Stimulated activated CD4-positive, alpha-beta T cell treated with anti-CD3 and anti-CD28 coated beads, Interleukin-15, amount 100 ng/mL, for 1 hour (primary cell): ENCODE measurements at places on chromosomes 4 and X.

DNA sequence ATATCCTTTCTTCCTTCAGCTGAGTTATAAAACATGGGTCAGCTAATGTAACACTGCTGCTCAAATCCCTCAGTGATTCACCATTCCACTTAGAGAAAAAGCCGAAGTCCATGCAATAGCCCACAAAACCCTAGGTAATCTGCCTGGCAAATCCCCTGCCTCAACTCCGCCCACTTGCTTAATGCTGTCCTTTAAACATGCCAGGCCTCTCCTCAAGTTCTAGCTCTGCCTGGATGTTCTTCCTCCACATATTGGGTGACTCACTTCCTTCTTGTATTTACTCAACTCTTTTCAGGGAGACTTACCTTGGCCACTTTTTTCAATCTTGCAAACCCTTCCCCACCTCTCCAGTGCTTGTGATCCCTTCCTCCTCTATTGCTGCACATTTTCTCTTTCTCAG is 89.8 kb downstream of the EMCN start:
- DNase-seq = no peak

GRCh38 chr4:82230306-82230705 is 143.5 kb downstream of the HNRNPD start:
- no peak for DNase-seq

- no peak for DNase-seq
These were observed 36.9 kb upstream of the ATOH1 start for GRCh38 chr4:93791570-93792195.

DNA sequence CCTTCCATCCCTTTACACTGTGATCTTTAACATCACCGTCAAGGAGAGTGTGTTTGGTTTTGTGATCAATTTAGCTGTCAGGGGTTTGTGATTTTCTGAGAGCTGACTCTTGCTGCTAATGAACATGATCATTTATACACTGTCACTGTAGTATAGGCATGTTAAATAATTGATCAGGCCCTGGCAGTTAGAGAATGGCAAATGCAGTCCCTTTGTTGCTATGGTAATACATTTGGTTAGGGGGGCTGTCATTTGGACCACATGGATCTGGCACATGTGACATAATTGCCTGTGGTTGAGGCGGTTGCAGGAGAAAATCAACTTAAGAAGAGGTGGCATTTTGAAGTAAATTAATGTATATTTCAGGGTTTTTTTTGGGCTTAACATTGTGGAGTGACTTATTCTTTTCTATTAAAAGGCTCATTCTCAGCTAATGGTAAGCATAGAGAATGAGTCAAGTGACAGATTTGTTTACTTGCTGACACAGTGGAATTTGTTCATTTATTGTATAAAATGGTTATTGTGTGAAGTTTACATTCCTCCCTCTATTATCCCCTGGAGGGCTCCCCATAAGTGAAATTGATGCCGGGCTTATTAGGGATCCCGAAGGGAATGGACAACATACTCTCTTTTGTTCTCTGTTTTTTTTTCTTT is 114.0 kb downstream of the FHIP1A start:
- no peak for DNase-seq

DNA sequence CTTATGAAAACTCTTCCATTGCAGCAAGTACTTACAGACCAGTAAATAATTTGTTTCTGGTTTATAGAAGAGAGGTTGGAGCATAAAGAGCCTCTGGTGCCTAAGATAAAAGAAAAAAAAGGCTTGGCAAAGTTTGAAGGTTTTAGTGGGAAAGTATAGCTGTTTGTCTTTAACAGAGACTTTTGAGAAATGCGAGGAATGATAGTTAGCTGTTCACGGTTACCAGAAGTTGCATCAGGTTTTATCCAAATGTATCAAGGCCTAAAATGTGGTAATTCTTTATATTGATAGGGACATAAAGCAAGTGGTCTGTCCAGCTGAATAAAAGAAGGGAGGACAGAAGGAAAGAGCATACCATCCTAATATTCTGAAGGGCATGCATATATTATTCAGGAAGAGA is 29.3 kb downstream of the RAP1GDS1 start:
- DNase-seq = no peak

GRCh38 chr4:32460972-32461371 is 1740.8 kb downstream of the PCDH7 start:
- no peak for DNase-seq

DNA sequence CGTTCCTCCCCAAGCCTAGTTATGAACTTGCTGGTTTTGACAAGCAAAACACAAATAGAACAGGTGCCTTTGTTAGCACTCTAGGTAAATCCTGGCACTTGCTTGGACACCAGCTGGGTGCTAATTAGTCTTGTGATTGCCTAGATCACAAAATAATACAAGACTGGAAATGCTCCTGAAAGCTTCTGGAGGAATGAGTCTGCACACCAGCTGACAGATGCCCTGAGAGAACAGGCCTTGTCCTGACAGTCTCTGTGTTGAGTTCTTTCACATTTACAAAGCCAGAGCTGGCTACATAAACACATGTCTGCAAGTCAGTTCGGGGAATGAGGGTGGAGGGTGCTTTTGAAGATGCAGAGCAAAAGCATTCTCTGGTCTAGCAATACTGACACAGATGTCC is 93.8 kb downstream of the ELOVL6 start:
- no peak for DNase-seq

DNA sequence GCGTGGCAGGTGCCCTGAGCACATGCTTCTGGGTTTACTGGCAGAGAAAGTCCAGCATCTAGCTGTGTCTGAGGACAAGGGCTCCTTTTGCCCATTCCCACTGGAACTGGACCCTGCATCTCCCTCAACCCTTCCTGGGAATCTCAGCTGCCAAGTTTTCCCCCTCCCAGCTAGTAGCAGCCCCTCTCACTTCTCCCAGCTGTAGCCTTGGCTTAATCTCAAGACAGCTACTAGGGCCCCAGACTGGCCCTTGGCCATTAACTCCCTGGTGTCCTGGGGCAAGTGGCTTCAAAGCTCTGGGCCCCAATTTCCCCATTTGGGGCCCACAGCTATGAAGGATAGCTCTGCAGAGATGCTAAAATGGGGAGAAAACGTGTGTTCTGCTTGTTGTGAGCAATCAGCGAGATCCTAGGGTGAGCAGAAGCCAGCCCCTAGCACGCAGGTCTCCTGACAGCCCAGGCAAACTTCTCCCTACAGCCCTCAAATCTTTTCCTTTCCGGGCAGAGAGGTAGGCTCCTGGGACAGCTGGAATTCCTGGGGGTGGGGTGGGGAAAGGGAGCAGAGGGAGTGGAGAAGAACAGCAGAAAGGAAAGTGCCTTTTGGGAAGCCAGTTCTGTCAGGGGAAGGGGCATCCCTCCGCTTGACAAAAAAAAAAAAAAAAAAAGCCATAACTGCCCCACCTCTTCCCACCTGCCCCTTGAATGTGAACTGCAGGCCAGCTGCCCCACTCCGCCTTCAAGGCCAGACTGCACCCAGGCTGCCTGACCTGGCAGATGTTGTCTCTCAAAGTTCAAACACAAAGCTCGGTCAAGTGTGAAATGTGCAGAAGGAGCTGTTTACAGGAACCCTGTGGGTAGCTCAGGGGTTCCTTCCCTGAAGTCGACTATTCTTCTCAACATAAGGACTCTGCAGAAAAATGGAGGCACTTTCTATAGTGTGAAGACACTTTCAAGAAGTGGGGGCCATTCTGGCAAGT is 16.6 kb downstream of the FGD1 start:
- DNase-seq = no peak

GRCh38 chr4:75037252-75037651 is 104.3 kb downstream of the PARM1 start:
- no peak for DNase-seq

GRCh38 chr4:35963974-35964515 is 280.3 kb downstream of the ARAP2 start:
- DNase-seq = no peak

GRCh38 chrX:56757327-56757726 is 28.3 kb downstream of the NBDY start:
- DNase-seq = no peak

GRCh38 chr4:37471971-37472370 is 214.2 kb downstream of the RELL1 start:
- DNase-seq = no peak

DNA sequence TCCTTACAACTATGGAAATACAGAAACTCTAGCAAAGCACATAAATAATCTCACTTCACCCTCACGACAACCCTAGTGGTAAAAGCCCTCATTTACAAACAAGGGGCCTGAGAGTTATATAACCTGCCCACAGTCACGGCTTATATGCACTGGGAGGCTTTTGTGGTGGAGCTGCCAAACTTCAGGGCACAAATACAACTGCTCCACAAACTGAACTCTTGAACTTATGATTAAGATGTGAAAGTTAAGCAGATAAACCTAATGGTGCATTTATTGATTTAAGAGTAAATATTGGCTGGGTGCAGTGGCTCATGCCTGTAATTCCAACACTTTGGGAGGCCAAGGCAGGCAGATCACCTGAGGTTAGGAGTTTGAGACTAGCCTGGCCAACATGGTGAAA is 19.0 kb downstream of the SLC2A9 start:
- DNase-seq = no peak

GRCh38 chr4:89134775-89135319 is 23.5 kb downstream of the TIGD2 start:
- no peak for DNase-seq

- DNase-seq = no peak
These were observed 70.7 kb upstream of the SLC4A4 start for GRCh38 chr4:71268166-71268565.

DNA sequence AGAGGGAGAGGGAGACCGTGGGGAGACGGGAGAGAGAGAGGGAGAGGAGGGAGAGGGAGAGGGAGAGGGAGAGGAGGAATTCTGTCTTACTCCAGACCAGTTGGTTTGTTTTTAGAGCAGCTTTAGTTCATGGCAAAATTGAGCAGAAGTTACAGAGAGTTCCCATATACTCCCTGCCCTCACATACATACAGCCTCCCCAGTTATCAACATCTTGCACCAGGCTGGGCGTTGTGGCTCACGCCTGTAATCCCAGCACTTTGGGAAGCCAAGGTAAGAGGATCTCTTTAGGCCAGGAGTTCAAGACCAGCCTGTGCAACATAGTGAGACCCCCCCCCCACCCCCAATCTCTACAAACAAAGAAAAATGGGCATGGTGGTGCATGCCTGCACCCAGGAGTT is 79.8 kb upstream of the OGT start:
- DNase-seq = no peak

DNA sequence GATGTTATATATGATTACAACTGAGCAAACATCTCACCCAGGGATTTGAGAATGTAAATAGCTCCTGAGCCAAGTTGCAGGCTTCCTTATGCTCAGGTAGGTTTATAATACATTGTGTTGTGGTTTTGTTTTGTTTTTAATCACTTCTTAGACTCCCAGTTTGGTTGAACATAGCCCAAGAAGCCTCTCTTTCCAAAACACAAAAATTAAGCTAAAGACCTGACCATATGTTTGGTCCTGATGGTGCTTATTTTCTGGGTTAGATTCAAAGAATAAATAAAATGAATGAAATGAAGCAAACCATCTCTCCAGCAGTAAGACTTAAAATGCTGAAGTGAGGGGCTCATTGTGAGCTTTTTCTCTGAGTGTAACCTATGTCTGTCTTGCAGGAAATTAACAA is 93.5 kb downstream of the GRXCR1 start:
- DNase-seq = no peak

DNA sequence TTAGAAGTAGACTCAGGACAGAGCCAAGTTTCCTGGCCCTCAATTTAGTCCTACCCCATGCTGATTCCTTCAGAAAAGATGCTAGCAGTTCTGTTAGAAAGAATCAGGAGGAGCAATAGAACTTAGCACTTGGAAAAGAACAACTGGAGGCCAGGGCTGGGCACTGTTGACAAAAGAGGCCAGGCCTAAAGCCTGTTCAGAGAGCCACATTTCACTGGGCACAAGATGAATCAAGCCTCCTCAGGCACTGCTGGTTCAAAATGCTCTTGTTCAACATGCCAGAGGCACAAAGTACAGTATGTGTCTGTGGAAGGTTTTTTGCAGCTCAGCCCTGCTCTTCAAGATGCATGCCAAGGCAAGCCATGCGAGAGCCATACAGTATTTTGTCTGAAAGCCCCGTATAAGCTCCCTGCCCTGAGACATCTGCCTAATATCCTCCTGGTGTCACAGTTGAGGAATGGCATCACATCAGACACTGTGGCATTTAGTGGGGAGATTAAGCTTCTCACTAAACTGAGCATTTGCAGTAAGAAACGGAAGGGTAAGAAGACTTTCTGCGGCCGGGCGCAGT is 53.7 kb downstream of the RASL11B start:
- no peak for DNase-seq

DNA sequence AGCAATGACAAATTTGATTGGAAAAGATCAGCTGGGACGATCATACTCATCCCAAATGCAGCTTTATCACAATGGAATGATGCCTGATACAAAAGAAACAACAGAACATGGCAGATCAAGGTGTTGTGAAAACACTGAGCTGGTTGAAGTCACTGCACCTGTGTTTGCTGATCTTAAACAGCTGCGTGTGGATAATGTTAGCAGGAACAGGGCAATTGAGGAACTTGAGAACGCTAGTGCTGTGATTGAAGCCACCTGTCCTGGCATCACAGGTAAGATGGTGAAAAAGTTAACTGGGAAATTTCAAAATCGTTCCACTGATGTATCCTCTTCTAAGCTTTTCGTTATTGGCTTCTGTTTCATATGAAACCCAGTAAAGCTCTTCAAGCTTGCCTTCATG is 27.4 kb upstream of the SOD3 start:
- no peak for DNase-seq

- no peak for DNase-seq
These were observed 45.4 kb downstream of the APLN start for GRCh38 chrX:129609395-129609794.

DNA sequence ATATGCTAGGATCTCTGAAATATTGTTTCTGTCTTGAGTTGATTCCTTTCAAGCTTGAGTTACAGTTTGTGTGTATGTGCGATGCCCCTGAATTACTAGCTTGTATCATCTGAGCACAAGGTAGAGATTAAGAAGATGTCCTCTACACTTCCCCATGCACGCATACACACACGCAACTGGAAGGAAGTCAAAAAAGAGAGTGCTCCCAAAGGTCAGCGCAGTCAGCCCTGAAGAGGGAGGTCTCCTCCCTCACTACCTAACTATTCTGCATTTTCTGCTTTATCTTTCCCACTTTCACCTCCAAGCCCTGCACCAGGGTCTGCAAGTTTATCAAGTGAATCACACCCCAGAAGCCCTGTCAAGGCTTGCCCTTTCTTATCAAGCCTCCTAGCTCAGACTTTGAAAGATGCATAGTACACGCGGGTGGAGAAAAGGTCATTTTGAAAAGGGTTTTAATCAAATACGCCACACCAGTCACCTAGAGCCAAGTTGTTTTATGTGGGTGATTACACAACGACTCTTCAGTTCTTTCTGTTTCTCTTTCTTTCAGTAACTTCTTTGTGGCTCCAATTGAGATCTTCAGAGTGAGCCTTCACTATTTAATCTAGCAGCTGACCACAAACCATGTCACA is 127.7 kb downstream of the ASB9 start:
- no peak for DNase-seq
